Fibroblast of lung (primary cell): ENCODE measurements at places on chromosomes 12 and 14. TPM values are rescaled to one million over a fixed set of nuclear protein-coding genes. Genes with fewer than 3 reads are reported as not detected.

Gene PTHLH
- 0.90 and 1.1 TPM in 2 replicates for polyA plus RNA-seq

GRCh38 chr12:116635487-116635886 lies 76.3 kb downstream of the MAP1LC3B2 start:
- no peak overlapping the region for H3K27ac ChIP-seq
- H3K27me3 ChIP-seq = peaks cover 8% of the 10 kb centered on the region
- no peak overlapping the region for H3K4me3 ChIP-seq

DNA sequence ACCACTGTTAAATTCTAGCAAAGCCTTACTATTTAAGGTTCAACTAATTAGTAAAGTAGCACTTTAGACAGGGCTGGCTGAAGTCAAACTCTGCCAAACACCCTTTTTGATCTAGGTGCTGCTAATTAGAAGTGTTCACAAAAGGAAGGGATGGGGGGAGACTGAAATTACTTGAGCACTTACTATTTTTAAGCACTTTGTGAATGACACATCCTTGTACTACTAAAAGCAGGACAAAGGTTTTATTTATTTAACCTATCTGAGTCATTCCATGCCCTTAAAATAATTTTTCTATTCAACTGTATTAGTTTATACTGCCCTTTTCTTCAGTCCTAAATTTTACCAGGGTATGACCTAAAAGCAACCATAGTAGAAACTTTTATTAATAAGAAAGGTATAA lies 20.1 kb downstream of the MBIP start:
- H3K4me1 ChIP-seq = peaks cover 3% of the 10 kb centered on the region
- H3K36me3 ChIP-seq = peaks cover 4% of the 10 kb centered on the region
- no peak overlapping the region for H3K27ac ChIP-seq
- peak; percentile 49 for DNase-seq
- H3K27me3 ChIP-seq = no peaks in the 10 kb centered on the region
- H3K4me3 ChIP-seq = no peak overlapping the region

GRCh38 chr14:85895603-85896002 lies 365.7 kb downstream of the FLRT2 start:
- no peak for DNase-seq
- no peaks in the 10 kb centered on the region for H3K27me3 ChIP-seq
- no peak overlapping the region for H3K27ac ChIP-seq

DNA sequence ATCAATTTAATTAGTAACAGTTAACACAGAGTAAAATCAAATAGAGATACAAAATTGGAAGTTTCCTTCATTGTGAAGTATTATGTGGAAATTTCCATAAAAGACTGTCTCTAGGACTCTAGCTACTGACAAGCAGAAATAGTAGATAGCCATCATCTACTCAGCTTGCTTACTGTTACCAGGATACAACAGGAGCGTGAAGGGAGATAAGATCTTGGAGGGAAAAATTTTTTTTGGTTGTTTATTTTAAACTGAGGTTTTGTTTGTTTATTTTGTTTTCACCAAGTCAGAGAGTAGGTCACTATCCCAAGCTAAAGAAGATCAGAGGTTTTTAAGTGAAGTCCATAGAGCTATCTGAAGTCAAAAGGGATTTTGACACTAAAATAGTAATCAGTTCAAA lies 861.3 kb upstream of the MGAT4C start:
- H3K27me3 ChIP-seq = no peaks in the 10 kb centered on the region
- no peaks in the 10 kb centered on the region for H3K36me3 ChIP-seq
- no peak overlapping the region for H3K27ac ChIP-seq

DNA sequence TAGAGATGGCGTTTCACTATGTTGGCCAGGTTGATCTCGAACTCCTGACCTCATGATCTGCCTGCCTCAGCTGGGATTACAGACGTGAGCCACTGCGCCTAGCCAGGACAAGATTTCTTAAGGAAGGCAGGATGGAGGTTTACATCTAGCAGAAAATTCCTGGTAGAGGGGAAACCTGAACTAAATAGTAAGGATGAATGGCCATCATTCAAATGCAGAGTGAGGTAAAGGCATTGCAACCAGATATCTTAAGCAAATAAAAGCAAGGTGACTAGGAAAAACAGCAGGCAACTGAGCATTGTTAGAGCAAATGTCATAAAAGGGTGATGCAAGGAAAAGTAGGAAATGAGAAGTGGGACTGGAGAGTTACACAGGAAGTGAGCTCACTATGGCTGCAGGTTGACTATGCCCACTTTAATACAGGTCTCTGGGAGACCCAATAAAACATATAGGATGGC lies 133.0 kb downstream of the SOX5 start:
- H3K36me3 ChIP-seq = no peaks in the 10 kb centered on the region
- H3K4me1 ChIP-seq = no peaks in the 10 kb centered on the region
- H3K27ac ChIP-seq = no peak overlapping the region
- no peak overlapping the region for H3K4me3 ChIP-seq

DNA sequence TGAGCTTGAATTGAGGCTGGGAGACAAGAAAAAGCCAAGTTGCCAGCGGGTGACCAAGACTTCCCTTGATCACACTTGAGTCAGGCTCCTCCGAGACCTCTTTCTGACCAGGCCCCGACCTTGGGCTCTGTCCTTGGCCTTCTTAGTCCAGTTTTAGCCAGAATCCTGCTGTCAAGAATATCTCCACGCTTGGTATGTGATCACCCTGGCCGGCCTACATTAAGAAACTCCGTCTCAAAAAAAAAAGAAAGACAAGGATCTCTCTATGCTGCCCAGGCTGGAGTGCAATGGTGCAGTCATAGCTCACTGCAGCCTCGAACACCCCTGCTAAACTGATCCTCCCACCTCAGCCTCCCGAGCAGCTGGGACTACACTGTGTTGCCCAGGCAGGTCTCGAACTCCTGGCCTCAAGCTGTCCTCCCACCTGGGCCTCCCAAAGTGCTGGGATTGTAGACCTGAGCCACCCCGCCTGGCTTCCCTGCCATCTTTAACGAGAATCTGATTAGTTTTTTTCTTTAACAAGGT lies 1.0 kb upstream of the ITPK1 start:
- peak overlapping the region; percentile 47 for H3K27ac ChIP-seq
- DNase-seq = no peak
- H3K4me1 ChIP-seq = peaks cover 5% of the 10 kb centered on the region
- peak overlapping the region; percentile 71 for H3K4me3 ChIP-seq

DNA sequence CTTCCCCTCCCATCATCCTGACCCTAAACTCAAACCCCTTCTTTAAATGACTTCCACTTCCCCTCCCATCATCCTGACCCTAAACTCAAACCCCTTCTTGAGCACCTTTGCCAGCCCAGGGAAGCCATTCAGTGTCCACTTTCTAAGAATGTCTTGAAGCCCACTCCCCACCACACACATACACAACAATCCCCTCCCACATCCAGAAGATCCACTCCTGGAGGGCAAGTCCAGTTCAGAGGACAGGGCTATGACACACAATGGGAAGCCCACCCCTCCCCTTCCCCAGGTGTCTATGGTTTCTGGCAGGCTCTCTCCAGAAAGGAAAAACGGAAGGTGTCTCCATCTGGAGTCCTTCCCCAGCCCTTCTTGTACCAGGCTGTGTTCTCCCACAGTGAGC lies 117.1 kb downstream of the KCNA5 start:
- H3K36me3 ChIP-seq = no peaks in the 10 kb centered on the region
- H3K27ac ChIP-seq = no peak overlapping the region
- DNase-seq = no peak

Gene AHNAK2
- 6.6 and 30.5 TPM in 2 replicates for polyA plus RNA-seq

Gene PLEKHH1
- 0.10 and 0.71 TPM in 2 replicates for polyA plus RNA-seq

DNA sequence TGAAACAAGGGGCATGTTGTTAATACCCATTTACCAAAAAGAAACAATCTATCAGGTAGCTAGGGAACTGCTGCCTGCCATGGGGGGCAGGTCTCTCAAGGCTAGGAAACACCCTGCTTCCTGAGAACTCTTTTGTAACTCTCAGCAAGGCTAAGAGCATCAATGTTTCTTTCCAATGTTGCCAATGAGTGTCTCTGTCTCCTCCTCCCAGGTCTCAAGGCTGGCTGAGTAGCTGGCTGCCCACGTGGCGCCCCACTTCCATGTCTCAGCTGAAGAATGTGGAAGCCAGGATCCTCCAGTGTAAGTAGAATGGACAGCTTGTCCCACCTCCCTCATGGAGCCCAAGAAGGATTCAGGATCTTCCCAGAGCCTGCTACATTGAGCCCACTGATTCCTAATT lies 3.4 kb downstream of the ABHD4 start:
- peaks cover 22% of the 10 kb centered on the region for H3K36me3 ChIP-seq
- peaks cover 29% of the 10 kb centered on the region for H3K4me1 ChIP-seq
- H3K27me3 ChIP-seq = no peaks in the 10 kb centered on the region
- H3K27ac ChIP-seq = no peak overlapping the region
- DNase-seq = no peak

DNA sequence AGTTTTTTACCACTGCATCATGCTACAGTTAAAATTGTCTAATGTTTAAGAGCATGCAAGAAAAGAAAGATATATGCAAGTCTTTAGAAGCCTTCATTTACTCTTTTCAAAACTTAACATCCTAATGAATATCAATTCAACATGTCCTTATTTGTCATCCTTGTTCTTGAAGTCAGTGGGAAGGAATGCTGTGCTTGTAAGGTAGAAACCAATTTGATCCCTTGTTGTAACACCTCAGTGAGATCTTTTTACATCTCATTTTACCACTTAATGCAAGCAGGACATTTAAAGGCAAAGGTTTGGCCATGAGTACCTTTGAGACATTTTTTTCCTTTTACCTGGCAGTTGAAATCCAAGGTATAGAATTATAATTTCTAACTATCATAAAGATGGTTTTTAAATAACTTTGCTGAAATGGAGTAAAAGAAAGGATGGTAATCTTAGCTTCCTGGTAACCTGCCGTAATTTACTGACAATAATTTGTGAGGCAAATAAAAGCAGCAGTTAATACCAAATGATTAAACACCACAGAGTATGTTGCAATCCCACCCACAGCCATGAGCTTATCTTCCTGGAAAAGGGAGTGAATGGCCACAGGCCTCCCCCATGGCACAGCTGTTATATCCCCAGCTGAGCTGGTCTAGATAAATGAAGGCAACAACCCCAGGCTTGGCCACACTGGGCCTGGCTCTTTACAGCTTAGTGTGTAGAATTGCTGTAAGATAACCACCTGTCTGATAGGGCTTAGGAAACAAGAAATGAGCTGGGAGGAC lies 33.2 kb upstream of the STRN3 start:
- H3K27ac ChIP-seq = no peak overlapping the region
- no peaks in the 10 kb centered on the region for H3K36me3 ChIP-seq
- no peaks in the 10 kb centered on the region for H3K27me3 ChIP-seq
- H3K4me3 ChIP-seq = no peak overlapping the region
- peaks cover 2% of the 10 kb centered on the region for H3K4me1 ChIP-seq

Gene RNASE3
- polyA plus RNA-seq = not detected in 2 replicates

DNA sequence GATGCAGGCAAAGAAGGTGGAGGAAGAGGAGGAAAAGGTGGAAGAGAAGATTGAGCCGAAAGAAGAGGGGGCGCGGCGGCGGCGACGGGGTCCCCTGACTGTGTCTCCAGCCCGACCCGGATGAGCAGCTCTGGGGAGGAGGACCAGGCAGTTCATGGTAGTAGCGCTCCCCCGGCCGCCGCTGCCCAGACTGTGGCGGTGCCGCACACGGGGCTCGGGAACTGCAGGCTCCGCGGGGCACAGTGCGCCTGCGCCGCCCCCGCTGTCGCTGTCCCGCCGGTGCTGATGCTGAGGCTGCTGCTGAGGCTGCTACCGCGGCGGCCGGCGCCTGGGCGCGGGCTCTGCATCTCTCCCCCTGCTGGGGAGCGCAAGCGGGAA lies at the start of gene KCNH5:
Gene KCNH5, minus strand, starts transcription at position 225 of the 378 bp plus-strand sequence. CDS start 272 bp downstream, outside the sequence.
- peaks cover 12% of the 10 kb centered on the region for H3K27me3 ChIP-seq
- H3K4me3 ChIP-seq = peak within 1 kb of the TSS; percentile 53
- H3K27ac ChIP-seq = no peak within 1 kb of the TSS
- no peaks in the 10 kb centered on the region for H3K4me1 ChIP-seq

GRCh38 chr12:64890873-64891468 lies 66.5 kb downstream of the TBC1D30 start:
- no peak overlapping the region for H3K27ac ChIP-seq
- peaks cover 7% of the 10 kb centered on the region for H3K27me3 ChIP-seq
- peak; percentile 77 for DNase-seq
- H3K4me3 ChIP-seq = no peak overlapping the region
- H3K4me1 ChIP-seq = peaks cover 13% of the 10 kb centered on the region
- H3K36me3 ChIP-seq = no peaks in the 10 kb centered on the region

GRCh38 chr14:93073358-93073707 lies 42.4 kb downstream of the ITPK1 start:
- H3K4me1 ChIP-seq = peaks cover 7% of the 10 kb centered on the region
- H3K27ac ChIP-seq = no peak overlapping the region
- H3K36me3 ChIP-seq = no peaks in the 10 kb centered on the region
- H3K4me3 ChIP-seq = no peak overlapping the region

GRCh38 chr12:104216521-104216924 lies 944 bp downstream of the TXNRD1 start:
- DNase-seq = no peak
- no peaks in the 10 kb centered on the region for H3K36me3 ChIP-seq
- H3K27me3 ChIP-seq = no peaks in the 10 kb centered on the region
- peaks cover 10% of the 10 kb centered on the region for H3K4me1 ChIP-seq

Gene RASSF8
- 22.4 and 28.8 TPM in 2 replicates for polyA plus RNA-seq

GRCh38 chr12:90833228-90833627 lies 121.7 kb downstream of the CCER1 start:
- H3K36me3 ChIP-seq = no peaks in the 10 kb centered on the region
- no peak overlapping the region for H3K27ac ChIP-seq
- DNase-seq = no peak
- H3K4me3 ChIP-seq = no peak overlapping the region
- H3K4me1 ChIP-seq = no peaks in the 10 kb centered on the region
- no peaks in the 10 kb centered on the region for H3K27me3 ChIP-seq

Gene SARNP
- 172 and 183 TPM in 2 replicates for polyA plus RNA-seq

GRCh38 chr12:122501489-122501989 lies 807 bp upstream of the ZCCHC8 start:
- no peaks in the 10 kb centered on the region for H3K27me3 ChIP-seq
- peak overlapping the region; percentile 99 for H3K27ac ChIP-seq
- peak overlapping the region; percentile 61 for H3K4me3 ChIP-seq

GRCh38 chr14:72916174-72916573 lies 10.1 kb upstream of the DCAF4 start:
- H3K36me3 ChIP-seq = no peaks in the 10 kb centered on the region
- DNase-seq = peak; percentile 33
- H3K27me3 ChIP-seq = no peaks in the 10 kb centered on the region
- no peaks in the 10 kb centered on the region for H3K4me1 ChIP-seq
- no peak overlapping the region for H3K4me3 ChIP-seq

- H3K27ac ChIP-seq = no peak overlapping the region
- no peak overlapping the region for H3K4me3 ChIP-seq
- no peak for DNase-seq
- no peaks in the 10 kb centered on the region for H3K27me3 ChIP-seq
Observed at GRCh38 chr14:95850429-95850828, 26.2 kb upstream of the TUNAR start.

Gene NUAK1
- polyA plus RNA-seq = 4.6 and 20.7 TPM in 2 replicates

Gene ULK1
- 3.3 and 4.0 TPM in 2 replicates for polyA plus RNA-seq
